SK-N-MC (cell line): ENCODE measurements at places on chromosomes 16 and 17.

- no peak for DNase-seq
Measured at GRCh38 chr17:76479515-76480060, 12.2 kb downstream of the AANAT start.

DNA sequence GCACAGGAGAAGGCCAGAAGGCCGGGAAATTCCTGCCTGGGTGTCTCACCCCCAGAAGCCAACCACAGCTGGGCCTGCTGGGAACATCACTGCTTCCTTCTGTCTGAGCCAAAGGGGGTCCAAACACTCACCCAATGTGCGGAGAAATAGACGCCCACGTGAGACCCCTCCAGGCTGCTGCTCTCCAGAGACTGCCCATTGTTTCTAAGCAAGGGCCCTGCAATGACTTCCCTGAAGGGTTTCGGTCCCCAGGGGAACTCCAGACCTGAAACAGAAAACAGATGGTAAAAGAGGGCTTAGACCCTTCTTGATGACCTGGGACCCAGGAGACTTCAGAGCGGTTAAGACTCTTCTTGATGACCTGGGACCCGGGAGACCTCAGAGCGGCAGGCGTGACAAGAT lies 41.3 kb downstream of the MRM3 start:
- DNase-seq, result no peak

- no peak for DNase-seq
Measured at GRCh38 chr16:47377154-47377553, 83.7 kb downstream of the ITFG1 start.

- DNase-seq, result no peak
Measured at GRCh38 chr16:17770104-17770503, 299.3 kb upstream of the XYLT1 start.

GRCh38 chr17:57091186-57091618 lies 6.2 kb downstream of the AKAP1 start:
- no peak for DNase-seq

DNA sequence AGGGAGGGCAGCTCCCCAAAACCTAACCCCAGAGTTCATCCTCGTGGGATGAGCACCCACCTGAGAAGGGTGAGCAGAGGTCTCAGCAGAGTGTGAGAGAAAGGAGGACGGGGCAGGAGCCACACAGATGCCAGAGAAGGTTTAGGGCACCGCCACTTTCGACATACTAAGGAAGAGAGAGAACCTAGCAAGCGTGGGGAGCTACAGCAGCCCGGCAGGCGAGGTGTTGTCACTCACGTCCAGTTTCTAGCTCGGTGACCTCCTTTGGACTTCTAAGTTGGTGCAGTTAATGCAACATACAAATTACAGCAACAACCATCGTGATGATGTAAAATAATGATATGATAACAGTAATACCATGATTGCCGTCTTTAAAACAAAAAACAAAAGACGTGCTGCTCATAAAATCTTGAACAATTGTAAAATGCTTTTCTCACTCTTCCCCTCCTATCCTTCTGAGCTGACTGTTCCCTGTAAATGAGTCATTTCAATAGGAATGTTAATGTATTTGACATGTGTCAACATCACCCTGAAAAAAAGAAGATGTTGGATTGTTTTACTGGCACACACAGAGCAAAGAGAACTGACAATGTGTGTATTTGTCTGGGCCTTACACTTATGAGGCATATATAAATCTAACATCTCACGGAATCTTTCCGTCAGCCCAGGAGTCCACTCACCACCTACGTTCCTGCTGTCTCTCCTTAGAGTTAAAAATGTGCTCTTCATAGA lies 158.2 kb upstream of the MAF start:
- no peak for DNase-seq

GRCh38 chr17:39753514-39754160 lies 15.9 kb downstream of the GRB7 start:
- no peak for DNase-seq

GRCh38 chr16:51343411-51343810 lies 192.3 kb upstream of the SALL1 start:
- no peak for DNase-seq

GRCh38 chr17:65698381-65699061 lies 137.1 kb upstream of the AXIN2 start:
- DNase-seq, result no peak

GRCh38 chr16:78022347-78023060 lies at the start of gene CLEC3A:
CLEC3A (plus strand) TSS chr16:78022548; CDS start chr16:78022627, 79 bp downstream.
- no peak for DNase-seq

DNA sequence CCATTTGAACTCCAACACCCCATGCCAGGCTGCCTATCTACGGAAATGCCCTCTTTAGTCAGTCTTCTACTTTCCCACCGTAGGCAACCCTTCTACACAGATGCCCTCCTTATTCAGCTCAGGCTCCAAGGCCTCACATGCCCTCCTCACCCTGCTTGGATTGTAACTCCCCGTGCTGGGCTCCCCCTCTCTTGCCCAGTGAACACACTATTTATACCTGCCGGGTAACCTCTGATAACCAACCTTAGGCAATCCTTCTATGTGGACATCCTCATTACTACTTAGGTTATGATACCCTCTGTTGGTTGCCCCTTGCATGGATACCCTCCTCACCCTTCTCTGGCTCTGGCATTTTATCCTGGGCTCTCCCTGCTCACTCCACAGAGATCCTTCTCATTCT lies 50.3 kb downstream of the NFAT5 start:
- no peak for DNase-seq

- DNase-seq, result no peak
Measured at GRCh38 chr17:45676695-45677094, 107.4 kb upstream of the CRHR1 start.

- no peak for DNase-seq
Measured at GRCh38 chr17:52470553-52470952, 312.0 kb upstream of the CA10 start.

- DNase-seq, result no peak
Measured at GRCh38 chr16:27772093-27772825, 222.3 kb downstream of the KATNIP start.

GRCh38 chr17:41653892-41654677 lies 29.7 kb upstream of the KRT17 start:
- DNase-seq, result no peak

DNA sequence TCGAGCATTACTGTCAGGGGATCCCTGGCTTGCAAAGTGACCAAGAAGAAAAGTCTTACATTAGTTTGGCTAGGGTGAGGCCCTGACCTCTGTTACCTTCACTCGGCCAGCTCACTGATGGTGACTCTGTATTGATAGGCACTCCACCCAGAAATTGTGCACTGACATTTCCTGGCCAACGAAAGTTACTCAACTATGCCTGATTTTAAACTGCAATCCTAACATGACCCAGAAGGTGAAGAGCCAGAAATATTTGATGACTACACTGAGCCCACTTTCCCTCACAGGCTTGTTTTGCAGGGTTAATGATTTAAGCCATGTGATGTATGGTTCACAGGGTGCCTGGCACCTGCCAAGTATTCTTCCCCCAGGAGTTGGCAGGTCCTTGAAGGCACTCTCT lies 208.2 kb upstream of the MAF start:
- no peak for DNase-seq

GRCh38 chr17:82349287-82349701 lies 9.8 kb upstream of the TEX19 start:
- DNase-seq, result no peak

DNA sequence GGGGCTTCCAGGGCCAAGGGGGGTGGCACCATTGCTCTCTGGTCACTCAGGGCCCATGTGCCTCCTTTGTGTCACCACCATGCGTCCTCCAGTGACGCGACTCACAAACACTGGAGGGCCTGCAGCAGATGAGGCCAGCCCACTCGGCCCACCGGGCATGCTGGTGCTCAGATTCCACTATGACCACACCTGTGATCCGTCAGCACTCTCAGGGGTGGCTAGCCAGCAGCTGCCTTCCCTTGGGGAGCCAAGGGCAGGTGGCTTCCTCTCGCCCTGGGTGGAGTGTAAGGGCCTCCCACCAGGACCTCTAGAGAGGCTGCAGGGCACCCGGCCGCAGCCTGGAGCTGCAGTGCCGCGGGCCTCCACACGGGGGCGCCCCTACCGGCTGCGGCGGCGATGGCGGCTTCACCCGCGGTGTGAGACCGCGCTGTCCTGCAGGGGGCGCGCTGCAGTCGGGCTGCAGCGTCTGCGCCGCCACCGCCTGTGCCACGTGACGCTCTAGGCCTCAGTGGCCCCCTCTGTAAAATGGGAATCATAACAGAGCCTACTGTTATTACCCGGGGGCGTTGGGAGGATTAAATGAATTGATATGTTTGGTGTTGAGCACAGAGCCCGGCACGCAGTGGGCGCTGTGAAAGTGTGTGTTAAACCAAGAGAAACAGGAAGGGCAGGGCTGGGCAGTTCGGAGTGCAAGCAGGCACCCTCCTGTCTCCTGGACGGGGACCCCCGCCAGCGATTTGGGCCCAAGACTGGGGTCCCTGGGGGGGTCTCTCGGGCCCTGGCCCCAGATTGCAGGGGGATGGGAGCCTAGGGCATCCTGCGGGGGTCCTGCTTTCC lies 192.4 kb upstream of the GSE1 start:
- no peak for DNase-seq

GRCh38 chr17:80446645-80447405 lies 29.6 kb downstream of the NPTX1 start:
- no peak for DNase-seq

GRCh38 chr17:42203354-42203753 lies 9.1 kb upstream of the GHDC start:
- no peak for DNase-seq
